ENCODE measurements at places on chromosomes 7 and 10.

DNA sequence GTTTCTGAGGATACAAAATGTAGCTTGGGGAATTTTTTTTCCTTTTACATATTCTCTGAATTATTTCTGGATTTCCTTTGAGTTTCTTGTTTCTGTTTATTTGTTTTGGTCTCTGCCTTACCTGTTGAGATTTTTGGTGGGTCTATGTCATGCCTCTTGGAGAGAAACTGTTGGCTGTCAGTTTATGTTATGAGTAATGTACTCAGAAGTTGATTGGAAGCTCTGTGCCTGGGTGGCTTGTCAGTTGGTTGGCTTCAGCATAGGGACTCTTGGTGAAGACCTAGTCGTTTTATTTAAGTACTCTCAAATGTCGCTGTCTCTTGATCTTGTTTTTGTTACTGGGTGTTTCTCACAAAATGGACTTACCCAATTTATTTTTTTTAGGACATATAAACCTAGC, 132.4 kb downstream of the CDK14 start:
- no peak for DNase-seq

DNA sequence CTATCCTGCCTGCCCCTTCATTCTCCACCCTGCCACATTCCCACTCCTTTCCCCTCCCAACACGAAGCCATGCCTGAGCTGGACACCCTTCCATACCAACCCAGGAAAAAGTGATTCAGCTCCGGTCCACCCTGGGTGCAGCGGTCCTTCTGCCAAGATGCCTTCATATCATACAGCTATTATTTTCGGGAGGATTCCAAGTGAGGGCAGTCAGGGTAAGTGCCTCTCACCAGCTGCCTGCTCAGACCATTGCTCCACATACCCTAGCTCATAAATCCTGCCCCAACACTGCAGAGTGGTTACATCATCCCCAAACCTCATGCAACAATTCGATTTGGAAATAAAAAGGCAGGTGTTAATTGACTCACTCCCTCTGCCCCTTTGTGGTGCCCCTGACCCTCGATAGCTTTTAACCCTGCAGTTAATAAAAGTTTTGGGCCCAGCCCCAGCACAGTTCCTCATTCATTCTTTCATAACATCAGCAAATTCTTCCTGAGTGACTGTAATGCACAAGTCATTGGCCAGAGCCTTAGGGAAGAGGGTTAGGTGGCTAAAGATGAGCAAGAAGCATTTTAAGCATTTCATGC, 42.6 kb downstream of the ZNF503 start:
- DNase-seq, result no peak

GRCh38 chr10:44470784-44471183, 85.9 kb upstream of the CXCL12 start:
- DNase-seq, result no peak

DNA sequence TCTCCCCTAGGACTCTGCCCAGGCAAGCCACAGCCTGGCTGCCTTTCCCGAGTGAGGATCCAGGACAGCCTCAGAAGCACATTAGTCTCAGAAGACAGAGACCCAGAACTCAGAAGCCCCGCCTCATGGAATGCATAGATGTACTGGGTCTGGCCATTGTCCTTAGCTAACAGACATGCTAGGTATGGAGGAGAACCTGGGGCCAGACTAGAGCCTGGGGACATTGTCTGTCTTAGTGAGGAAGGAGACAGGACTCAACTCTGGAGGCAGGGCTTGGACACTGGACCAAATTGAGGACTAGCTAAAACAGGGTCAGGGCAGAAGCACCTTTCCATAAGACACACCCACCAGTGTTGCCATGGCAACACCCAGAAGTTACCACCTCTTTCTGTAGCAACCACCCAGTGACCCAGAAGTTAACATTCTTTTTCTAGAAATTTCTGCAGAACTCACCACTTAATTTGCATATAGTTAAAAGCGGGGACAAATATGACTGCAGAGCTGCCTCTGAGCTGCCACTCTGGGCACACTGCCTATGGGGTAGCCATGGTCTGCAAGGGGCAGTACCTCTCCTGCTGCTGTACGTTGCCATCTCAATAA, 27.5 kb downstream of the TLX1 start:
- DNase-seq, result no peak

GRCh38 chr7:133919810-133920209, 207.3 kb upstream of the LRGUK start:
- DNase-seq, result no peak

- DNase-seq, result no peak
These were observed 42.1 kb downstream of the NEURL1 start for GRCh38 chr10:103535595-103535994.
